ENCODE measurements at places on chromosomes 11 and 22. TPM values are rescaled to one million over a fixed set of nuclear protein-coding genes. Genes with fewer than 3 reads are reported as not detected.

DNA sequence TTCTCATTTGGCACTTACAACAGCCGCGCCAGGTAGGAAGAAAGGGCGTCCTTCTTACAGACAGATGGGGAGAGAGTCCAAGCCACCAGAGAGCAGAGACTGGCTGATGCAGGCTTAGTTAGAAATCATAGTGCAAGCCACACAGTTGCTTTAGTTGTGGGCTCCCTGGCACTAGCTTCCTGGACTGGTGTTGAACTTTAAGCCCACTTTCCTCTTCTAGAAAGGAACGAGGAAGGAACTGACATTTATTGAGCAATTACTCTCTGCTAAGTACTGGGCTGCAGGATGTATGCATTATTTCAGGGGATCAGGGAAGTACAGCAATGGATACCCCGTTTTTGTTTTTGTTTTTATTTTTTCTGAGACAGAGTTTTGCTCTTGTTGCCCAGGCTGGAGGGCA lies 3.0 kb downstream of the BACE1 start:
- no peaks in the 10 kb centered on the region for H3K36me3 ChIP-seq
- peaks cover 6% of the 10 kb centered on the region for H3K27me3 ChIP-seq
- peaks cover 17% of the 10 kb centered on the region for H3K4me1 ChIP-seq
- H3K4me3 ChIP-seq, result no peak overlapping the region

GRCh38 chr11:117876341-117877119 lies at the start of gene FXYD6:
FXYD6 (minus strand) TSS chr11:117876658; CDS start chr11:117842776, 33,882 bp downstream.
- H3K4me3 ChIP-seq, result peak within 1 kb of the TSS; percentile 55
- H3K4me1 ChIP-seq, result peaks cover 29% of the 10 kb centered on the region
- H3K27ac ChIP-seq, result no peak within 1 kb of the TSS
- no peak for DNase-seq
- H3K27me3 ChIP-seq, result peaks cover 35% of the 10 kb centered on the region

The NLRP14 gene
- not detected for total RNA-seq

The MAPK8IP2 gene
- 0.30 TPM for total RNA-seq

- no peak for DNase-seq
- H3K4me1 ChIP-seq, result no peaks in the 10 kb centered on the region
- peaks cover 4% of the 10 kb centered on the region for H3K36me3 ChIP-seq
- H3K27ac ChIP-seq, result no peak overlapping the region
- no peaks in the 10 kb centered on the region for H3K27me3 ChIP-seq
Observed at GRCh38 chr11:122816761-122817520, 21.4 kb upstream of the CRTAM start.

The C22orf31 gene
- total RNA-seq, result not detected

GRCh38 chr11:69211540-69211919 lies 55.8 kb downstream of the SMIM38 start:
- DNase-seq, result no peak
- H3K36me3 ChIP-seq, result no peaks in the 10 kb centered on the region
- no peak overlapping the region for H3K27ac ChIP-seq

DNA sequence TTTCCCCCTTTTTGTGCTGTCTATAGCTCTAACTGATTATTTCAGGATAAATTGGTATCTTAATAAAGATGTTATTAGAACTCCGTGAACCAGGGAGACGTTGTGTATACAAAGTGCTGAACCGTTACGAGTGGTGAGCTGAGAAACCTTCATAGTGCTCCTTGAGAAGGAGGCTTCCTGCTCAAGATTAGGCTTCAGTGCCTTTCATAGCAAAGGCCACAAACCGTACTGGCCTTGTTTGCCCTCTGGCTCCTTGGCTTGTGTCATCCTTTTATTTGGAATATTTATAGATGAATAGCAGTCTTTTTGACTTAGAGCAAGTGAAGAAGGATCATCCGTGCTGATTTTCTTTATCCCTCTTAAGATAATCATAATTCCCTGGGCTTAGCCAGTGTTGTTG lies 16.3 kb downstream of the EIF3L start:
- DNase-seq, result no peak
- H3K4me3 ChIP-seq, result no peak overlapping the region
- H3K36me3 ChIP-seq, result peaks cover 86% of the 10 kb centered on the region
- no peaks in the 10 kb centered on the region for H3K4me1 ChIP-seq

DNA sequence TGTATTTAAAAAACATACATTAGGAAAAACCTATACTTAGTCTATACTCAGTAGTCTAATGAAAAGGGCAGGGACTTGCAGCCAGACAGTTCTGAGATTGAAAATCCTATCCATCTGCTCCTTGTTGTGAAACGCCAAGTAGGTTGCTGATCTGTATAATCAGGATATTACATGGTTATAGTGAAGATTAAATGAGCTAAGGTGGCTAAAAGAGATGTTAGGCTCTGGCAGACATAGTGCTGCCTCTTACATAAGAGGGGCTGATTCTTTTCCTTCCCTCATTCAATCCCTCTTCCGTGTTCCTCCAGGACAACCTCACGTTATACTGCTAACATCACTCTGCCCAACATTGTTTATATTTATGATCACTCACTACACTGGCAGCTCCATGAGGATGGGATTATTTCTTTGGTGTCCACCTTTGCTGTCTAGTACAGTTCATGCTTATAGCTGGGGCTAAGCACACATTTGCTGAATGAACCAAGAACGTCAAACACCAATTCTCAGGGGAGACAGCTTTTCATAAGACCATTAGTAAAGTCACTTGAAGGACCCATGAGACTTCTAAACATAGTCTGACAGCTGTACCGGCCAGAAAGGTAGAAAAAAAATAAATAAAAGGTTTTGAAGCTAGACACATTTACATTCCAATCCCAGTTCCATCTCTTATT lies 46.3 kb downstream of the GAB2 start:
- no peak for DNase-seq
- no peaks in the 10 kb centered on the region for H3K27me3 ChIP-seq
- H3K4me3 ChIP-seq, result no peak overlapping the region
- no peaks in the 10 kb centered on the region for H3K4me1 ChIP-seq
- H3K27ac ChIP-seq, result no peak overlapping the region

DNA sequence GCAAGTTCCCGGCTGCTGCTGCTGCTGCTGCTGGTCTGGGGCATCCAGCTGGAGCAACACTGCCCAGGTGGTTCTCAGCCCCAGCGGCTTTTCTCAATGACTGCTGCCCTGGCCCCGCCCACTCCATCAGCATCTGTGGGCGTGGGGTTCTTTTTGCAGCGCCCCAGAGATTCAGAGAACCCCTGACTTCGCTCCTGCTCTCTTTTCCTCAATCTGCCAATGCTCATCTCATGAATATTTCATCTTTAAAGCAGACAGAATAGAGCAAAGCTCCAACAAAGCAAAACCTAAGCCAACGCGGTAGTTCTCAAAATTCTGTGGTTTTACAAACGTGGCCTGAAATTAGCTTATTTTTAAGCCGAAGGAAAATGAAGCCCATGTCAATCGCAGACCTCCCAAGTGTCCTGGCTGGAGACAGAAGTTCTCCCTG lies 363.6 kb downstream of the CTTN start:
- H3K4me3 ChIP-seq, result no peak overlapping the region
- DNase-seq, result no peak
- H3K4me1 ChIP-seq, result no peaks in the 10 kb centered on the region
- H3K27me3 ChIP-seq, result no peaks in the 10 kb centered on the region
- no peaks in the 10 kb centered on the region for H3K36me3 ChIP-seq
